EL (cell line): ENCODE measurements at places on chromosomes 1 and 21.

- peak; percentile 49 for DNase-seq
Measured at GRCh38 chr1:41666981-41667631, 182.6 kb upstream of the EDN2 start.

DNA sequence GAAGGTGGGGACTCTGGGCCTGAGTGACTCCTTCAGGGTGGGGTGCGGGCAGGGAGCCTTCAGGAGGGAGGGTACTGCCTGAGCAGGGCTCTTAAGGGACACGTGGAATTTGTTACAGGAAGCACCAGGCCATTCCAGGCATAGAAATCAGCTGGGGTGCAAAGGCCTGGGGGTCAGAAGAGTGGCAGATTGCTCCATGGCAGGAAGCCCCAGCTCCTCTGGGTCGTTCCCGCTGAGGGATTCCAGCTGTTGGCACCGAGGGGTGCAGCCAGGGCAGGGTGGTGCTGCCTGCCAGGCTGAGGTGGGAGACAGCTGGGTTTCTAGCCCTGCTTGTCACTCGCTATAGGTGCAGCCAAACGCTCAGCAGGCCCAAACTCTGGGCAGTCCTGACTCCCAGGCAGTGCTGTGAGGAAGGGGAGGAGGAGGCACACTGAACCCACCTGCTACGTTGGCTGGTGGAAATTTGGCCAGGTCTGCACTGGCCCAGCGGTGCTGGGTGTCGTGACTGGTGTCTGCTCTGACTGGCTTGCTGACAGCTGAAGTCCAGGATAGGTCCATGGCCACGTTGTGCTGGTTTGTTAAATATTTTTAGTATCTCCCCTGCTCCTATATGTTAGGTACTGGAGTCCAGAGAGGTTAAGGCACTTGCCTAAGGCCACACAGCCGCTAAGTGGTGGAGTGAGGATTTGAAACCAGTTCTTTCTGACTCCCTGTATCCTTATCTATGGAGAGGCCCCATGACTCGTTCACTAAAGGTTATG lies 19.3 kb downstream of the TNFRSF1B start:
- DNase-seq, result no peak

- peak; percentile 64 for DNase-seq
Measured at GRCh38 chr1:224333309-224333926, 3.4 kb upstream of the NVL start.

DNA sequence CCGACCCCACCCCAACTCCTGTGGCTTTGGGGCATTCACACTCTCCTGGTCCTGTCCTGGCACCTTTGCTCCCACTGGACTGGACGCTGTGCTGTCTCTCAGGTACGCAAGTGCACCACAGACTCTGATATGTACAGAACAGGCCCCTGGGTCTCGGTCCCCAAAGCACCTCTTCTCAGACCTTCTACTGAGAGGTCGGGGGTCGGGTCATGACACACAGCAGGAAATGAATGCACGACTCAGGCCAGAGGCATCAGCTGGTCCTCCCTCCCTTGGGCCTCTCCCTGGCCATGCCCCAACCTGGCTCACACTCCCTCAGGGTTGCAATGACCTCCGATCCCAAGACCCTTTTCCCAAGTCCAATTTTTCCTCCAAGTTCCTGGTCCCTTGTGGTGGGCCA lies 1.8 kb upstream of the KRTAP10-12 start:
- no peak for DNase-seq

DNA sequence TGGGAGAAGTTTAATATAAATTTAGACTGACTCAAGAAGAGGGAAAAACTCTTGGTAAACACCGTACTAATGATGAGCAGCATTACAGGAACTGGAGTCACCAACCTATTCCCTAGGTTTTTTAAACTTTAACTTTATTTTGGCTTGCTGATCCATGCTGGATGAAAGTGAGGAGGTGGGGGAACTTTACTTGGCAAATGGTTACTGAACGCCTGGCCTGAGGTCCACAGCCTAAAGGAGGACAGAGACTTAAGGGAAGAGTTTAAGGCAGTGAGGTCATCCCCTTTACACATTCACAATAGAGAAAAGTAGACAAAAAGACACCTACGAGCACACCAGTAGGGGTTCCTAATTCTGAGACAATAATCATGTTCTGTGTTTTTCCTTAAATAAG lies 25.6 kb upstream of the A3GALT2 start:
- DNase-seq, result no peak

GRCh38 chr1:71231751-71232150 lies 150.9 kb upstream of the ZRANB2 start:
- DNase-seq, result no peak

DNA sequence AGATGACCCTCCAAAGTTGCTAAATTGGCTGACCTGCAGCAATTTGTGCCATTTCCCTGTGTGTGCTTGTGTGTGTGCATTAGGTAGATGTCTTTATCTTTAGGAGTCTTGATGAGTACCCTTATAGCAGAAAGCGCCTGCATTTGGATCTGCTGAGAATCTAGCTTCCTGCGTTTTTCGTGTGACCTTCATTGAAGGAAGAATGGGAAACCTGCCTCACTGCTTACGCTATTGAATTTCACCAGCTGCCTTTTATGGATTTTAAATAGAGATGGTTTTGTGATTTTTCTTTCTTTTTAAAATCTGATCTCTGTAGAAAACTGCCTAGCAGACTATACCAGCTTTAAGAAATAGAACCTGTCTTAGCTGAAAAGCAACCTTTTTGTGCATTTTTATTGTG lies 124.5 kb downstream of the CACHD1 start:
- no peak for DNase-seq

DNA sequence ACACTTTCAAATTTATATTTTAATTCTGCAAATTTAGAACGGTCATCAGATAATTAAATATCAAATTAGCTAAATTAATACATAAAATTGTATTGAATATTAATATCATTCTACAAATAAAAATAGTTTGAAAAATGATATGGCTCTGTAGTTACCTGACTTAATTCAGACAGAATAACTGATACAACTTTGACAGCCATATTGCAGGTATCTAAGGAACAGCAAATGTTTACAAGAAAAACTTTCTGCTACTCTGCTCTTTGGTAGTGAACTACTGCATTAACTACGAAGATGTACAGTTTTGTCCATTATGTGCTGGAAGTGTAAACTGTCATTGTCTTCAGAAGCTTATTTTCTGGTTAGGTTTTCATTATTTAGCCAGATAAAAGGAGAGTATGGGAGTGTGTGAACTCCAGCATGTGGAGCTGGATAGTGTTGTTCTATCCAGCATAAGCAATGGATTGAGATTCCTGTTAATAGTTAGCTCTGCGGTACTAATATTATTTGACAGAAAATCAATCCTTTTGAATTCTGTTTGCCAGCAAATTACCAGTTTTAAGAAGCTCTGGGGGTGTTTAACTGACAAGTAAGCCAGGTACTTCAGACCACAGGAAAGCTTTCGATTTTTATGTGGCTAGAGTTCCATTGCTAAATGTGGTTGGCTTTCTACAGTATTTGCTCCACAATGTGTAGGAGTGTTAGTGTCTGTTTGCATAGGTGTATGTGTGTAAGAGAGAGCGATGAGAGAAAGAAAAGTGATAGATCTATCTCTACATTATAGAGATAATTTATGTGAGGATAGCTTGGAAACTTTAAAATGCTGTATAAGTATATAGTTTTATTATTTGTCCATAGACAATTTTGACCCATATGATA lies 247.9 kb downstream of the GRIK1 start:
- no peak for DNase-seq

DNA sequence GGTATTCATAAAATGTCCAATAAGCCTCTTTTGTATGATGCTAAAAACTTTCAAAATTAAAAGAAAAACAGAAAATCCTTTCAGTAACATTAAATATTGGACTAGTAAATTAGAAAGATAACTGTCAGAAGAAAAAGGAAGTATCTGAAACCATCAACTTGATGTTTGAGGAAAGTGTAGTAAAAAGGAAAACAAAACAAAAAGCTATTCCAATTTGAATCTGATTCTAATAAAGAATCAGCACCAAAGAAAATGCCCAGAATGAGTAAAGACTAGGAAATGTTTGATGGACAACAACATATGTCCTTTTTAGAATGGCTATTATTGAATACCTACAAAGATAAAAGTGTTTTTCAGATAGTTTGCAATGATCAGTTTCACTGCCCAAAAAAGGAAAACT lies 79.9 kb upstream of the RBM34 start:
- no peak for DNase-seq

DNA sequence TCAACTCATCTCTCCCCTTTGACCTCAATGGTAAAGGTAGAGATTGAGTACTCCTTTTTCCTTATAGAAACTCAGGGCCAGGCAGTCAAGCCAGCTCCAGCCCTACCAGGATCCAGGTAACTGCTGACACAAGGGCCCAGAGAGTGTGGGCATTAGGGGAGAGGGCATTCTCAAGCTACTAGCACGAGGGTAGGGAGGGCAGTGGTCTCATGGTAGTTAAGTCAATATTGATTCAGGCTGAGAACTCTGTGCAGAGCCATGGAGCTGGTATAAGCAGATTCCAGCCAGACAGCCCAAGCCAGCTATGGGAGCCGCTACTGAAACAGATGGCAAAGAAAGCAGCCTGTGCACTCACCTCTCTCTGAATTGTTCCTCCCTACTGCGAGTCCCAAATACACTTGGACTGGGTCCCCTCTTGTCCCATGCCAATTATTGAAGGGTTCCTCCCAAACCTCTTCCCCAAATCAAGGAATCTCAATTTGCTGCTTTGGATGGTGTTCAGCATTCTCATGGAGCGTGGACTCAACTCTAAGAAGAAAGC lies 2.8 kb downstream of the PI4KB start:
- no peak for DNase-seq

DNA sequence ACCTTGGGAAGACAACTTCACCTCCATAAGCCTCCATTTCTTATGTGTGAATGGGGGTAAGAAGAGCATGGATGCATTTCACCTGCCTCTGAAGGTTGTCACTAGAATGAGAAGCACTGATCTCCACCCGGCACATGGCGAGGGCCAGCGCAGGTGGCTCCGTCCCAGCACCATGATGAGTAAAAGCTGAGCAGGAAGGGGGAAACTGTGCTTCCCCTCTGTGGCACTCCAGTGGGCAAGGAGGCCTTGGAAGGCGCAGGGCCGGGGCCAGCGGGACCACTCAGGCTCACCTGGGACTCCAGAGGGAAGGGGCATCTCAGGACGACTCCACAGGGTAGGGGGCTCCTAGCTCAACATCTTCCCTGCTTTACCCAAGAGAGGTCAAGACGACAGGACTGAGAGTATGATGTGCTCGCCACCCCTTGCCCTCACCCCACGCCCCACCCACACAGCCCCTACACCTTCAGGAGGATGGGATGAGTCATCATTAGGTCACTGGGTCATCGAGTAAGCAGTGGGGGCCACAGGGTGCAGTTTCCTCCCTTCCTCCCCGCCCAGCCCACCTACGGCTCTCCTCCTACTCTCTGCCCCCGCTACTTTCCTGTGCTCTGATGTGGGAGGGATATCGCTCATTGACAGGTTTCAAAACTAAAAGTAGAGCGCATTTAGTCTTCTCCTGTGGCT lies 112.1 kb downstream of the HIVEP3 start:
- DNase-seq, result no peak

DNA sequence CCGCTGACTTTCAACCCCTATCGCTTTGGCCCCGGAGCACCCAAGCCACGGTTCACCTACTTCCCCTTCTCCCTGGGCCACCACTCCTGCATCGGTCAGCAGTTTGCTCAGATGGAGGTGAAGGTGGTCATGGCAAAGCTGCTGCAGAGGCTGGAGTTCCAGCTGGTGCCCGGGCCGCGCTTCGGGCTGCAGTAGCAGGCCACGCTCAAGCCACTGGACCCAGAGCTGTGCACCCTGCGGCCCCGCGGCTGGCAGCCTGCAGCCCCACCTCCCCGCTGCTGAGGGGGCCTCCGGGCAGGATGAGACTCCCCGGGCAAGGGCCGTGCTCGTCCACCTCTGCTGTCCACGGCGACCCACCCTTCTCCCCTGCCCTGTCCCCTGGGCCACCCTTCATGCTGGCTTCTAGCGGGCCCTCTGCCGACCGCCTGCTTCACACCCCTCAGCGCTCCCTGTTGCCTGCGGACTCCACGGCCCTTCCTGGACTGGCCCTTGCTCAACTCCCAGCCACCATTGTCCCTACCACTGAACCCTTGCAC lies 92.2 kb upstream of the TRABD2B start:
- no peak for DNase-seq

DNA sequence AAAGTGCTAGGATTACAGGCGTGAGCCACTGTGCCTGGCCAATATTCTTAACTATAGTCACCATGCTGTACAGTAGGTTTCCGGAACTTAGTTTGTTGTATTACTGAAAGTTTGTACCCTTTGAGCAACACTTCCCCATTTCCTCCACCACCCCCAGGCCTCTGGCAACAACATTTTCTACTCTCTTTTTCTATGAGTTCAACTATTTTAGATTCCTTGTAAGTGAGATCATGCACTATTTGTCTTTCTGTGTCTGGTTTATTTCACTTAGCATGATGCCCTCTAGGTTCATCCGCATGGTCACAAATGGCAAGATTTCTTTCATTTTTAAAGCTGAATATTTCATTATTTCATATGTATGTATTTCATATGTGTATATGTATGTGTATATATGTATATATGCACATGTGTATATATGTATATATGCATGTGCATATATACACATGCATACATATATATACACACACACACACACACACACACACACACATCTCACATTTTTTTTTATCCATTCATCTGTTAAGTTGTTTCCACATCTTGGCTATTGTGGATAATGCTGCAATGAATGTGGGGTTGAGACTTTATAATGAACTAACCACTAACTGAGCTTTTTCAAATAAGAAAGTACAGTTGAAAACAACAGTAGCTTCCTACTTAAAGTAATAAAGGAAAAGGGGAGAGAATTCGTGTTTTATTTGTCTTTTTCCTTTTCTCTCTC lies 256.8 kb upstream of the C1orf105 start:
- peak; percentile 76 for DNase-seq

DNA sequence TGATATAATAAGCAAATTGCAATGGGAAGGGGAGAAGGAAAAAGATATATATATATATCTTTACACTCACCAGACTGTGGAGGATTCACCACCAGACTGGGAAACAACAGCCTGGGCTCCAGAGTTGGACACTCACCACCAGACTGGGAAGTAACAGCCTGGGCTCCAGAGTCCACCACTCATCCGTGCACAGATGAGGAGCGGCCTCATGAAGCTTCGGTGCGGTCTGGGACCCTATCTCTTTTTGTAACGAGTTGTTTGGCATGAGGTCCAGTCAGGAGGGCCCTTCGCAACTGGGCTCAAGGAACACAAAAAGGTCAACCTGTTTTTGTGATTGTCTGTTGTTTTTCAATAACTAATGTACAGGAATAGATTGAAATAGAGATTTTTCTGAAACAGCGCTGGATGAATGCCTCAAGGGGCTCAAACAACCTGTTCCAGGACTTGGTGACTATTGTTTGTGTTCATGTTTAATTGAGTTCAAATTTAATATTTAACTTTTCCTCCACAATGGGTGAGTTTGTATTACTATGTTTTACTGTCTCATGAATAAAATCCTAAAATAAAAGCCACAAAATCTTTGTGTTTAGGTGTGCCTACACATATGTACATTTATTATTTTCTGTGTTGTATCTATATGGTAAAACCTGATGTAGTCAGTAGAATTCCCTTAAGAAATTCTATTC lies 40.1 kb downstream of the S100A10 start:
- no peak for DNase-seq

GRCh38 chr1:24483441-24483840 lies 19.2 kb upstream of the RCAN3 start:
- DNase-seq, result no peak

- no peak for DNase-seq
Measured at GRCh38 chr1:10450156-10450814, 454 bp downstream of the CORT start.
